ENCODE measurements at places on chromosomes 12 and 14.
A peak's percentile ranks its signal among the peaks of the same experiment; 100 is the strongest.

DNA sequence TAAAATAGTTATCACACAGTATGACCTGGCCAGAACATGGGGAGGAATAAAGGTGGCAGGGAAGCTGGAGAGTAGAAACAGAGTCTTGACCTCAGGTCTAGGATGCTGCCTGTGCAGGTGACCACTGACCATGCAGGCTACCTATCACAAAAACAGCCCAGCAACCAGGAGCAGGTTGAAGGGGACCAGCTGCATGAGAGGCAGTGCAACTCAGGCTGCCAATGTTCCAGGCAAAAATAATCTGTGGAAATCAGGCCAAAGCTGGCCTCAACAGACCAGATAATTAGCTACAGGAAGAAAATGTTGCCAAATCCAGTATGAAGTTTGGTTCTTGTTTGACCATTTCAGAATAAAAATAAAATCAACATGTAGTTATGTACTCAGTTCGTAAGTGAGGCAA lies 72.6 kb downstream of the PDE6H start:
- DNase-seq, result no peak

GRCh38 chr12:70049596-70050360 lies 193.5 kb upstream of the CNOT2 start:
- peak; percentile 67 for DNase-seq

DNA sequence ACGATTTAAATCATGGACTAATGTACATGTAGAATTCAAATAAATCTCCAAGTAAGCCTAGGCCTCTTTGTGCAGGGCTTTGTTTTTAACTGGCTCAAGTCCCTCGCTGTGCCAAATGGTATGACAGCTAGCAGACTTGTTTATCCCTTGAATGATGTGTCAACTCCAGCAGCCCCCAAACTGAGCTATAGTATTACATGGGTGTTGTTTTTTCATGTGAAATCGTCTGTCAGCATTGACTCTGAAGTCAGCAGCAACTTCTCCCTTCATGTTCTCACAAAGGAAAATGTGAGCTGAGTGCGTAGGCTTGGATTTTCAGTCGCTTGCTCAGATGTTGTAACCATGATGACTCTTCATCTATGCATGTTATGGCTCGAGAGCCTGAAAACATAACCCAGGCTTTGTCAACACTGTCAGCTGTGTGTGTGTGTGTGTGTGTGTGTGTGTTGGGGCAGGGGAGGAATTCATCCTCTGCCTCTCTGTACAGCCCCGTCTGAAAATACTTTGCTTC lies 73.3 kb downstream of the PTHLH start:
- DNase-seq, result no peak

- no peak for DNase-seq
Observed at GRCh38 chr14:78704965-78705364, 534.8 kb downstream of the NRXN3 start.

DNA sequence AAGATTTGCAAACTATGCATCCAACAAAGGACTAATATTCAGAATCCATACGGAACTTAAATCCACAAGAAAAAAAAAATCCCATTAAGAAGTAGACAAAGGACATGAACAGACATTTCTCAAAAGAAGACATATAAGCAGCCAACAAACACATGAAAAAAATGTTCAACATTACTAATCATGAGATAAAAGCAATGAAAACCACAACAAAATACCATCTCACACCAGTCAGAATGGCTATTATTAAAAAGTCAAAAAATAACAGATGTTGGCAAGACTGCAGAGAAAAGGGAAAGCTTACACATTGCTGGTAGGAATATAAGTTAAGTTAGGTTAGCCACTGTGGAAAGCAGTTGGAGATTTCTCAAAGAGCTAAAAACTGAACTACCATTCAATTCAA lies 16.2 kb downstream of the CDK17 start:
- no peak for DNase-seq

DNA sequence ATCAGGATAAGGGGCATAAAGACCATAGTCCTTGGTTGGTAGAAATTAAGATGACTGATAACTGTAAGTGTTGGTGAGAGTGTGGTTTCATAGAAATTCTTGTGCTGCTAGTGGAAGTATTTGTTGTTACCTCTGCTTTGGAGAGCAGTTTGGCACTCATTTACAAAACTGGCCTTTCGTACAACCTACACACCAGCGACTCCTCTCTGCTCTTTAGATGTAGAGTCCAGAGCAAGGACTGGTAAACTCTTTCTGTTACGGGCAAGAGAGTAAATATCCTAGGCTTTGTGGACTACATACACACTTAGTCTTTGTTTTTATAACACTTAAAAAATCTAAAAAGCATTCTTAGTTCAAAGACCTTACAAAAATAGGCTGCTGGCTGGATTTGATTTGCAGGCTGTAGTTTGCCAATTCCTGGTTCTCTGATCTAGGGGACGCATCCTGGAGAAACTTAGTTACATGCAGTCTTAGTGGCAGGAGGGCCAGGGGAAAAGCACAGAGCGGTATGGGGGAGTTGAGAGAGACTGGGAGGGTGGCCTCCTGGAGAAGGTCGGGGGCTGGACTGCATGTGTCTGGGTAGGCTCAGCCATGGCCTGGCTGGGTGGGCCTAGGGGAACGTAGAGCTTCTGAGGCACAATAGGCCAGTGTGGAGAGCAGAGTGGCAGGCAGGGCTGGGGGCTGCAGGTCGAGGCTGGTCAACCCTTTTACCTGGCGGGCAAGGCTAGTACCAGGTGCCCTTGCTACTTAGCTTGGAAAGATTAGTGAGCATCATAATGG lies 55.3 kb upstream of the AMN start:
- DNase-seq, result no peak

DNA sequence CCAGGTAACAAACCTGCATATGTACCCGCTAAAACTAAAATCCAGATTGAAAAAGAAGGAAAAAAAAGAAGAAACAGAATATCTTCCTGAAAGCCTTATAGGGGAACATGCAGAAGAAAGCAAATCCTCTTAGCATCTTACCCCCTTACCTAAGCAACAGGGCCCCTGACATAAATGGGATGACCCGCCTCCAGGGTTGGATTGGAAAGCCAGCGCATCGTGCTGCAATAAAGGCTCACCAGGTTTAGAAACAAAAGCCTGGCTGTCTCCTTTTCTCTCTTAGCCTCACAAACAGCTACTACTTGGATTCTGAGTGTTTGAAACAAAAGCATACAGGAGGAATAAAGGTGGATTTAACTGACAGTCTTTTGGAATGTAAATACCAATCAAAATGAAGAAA lies 13.8 kb upstream of the ADCK1 start:
- DNase-seq, result no peak

- no peak for DNase-seq
Observed at GRCh38 chr14:58491593-58491992, 64.1 kb downstream of the KIAA0586 start.

- DNase-seq, result no peak
Observed at GRCh38 chr12:7460375-7461259, 16.7 kb upstream of the CD163L1 start.

GRCh38 chr14:20681348-20682126 lies 2.8 kb upstream of the RNASE4 start:
- DNase-seq, result peak; percentile 85

DNA sequence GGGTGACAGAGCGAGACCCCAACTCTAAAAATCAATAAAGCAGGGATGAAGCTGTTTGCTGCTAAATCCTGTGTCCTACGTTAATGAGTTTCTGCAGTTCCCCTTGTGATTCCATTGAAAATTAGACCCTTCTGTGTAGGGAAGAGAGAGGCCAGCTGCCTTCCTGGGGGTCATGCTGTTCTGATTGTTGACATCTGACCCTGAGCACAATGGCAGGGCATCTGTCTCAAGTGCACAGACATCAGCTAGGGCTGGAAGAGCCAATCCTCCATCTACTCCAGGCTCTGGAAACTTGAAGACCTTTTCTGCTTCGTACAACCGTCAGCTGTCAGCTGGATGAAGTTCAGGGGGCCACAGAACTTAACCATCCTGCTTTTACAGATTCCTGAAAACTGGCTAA lies 10.1 kb downstream of the FBXL14 start:
- DNase-seq, result no peak

GRCh38 chr14:71290960-71291466 lies 383.8 kb downstream of the PCNX1 start:
- peak; percentile 67 for DNase-seq

DNA sequence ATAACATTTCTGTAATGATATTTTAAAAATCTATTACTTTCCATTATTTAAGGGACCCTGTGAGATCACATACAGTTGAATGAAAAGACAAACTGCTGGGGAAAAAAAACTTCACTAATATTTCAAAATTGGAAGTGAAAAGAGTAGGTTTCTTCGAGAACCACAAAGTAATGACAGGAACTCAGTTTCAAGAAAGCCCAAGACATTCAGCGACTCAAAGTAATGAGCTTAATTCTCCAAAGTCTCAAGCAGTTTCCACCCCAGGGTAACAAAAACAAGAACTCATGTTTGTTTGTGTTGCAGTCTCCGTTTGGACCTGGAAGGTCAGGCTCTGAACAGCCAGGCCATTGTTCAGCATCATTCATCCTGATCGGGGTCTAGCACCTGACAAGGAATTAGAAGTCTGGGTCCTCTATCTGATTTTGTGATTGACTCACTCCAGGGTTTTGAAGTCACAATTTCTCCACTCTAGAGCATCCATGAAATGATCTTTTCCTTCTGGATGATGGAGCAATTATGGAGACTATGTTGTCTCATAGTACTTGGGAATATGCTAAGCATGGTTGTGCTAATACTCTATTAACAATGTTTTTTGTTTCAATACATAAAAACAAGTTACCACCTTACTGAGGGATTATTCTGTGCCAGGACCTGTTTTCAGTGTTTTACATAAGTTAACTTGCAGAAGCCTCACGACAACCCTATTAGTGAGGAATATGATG lies 126.9 kb downstream of the SLC25A21 start:
- no peak for DNase-seq

- DNase-seq, result no peak
Observed at GRCh38 chr12:124747426-124748161, 116.1 kb downstream of the SCARB1 start.

GRCh38 chr14:50758305-50758704 lies 72.7 kb downstream of the NIN start:
- DNase-seq, result no peak

DNA sequence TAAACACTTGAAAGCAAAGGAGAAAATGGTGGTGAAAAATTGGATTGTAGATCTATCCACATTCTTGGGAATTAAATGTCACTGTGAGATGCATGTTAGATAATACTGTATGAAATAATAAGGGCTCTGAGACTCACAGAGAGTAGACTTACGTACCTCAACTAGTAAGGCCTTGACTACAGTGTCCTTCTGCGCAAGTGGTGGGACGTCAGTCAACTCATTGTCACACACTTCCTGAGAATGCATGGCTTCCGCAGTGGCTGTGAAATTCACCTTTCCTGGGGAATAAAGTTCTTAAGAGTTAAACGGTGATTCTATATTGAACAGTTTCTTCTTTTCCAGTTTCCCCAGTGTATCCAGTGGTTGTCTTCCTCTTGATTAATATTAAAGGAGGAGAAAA lies 32.6 kb upstream of the PZP start:
- no peak for DNase-seq

DNA sequence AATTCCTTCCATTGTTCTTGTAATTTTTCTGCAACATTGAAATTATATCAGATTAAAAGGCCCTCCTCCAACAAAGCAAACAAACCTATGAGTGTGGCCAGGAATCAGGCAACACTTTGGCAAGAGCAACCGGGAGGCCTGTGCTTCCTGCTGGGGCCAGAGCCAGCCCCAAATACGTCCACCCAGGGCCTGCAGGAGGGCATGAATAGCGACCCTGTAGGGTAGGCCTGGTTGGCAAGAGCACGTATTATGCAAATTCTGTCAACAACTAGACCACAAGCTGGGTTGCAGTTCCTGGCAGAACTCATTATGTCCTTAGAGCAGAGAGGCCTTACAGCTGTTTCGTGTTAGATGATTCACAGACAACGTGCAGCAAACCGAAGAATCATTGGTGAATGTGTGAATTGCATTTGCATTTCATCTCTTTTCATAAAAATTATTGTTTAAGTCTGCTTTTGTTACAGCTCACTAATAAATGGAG lies 26.9 kb upstream of the LGALS3 start:
- peak; percentile 96 for DNase-seq

GRCh38 chr12:6941267-6941666 lies 2.3 kb upstream of the RNU7-1 start:
- DNase-seq, result no peak

GRCh38 chr12:81439344-81439743 lies 319.8 kb downstream of the PPFIA2 start:
- DNase-seq, result no peak

DNA sequence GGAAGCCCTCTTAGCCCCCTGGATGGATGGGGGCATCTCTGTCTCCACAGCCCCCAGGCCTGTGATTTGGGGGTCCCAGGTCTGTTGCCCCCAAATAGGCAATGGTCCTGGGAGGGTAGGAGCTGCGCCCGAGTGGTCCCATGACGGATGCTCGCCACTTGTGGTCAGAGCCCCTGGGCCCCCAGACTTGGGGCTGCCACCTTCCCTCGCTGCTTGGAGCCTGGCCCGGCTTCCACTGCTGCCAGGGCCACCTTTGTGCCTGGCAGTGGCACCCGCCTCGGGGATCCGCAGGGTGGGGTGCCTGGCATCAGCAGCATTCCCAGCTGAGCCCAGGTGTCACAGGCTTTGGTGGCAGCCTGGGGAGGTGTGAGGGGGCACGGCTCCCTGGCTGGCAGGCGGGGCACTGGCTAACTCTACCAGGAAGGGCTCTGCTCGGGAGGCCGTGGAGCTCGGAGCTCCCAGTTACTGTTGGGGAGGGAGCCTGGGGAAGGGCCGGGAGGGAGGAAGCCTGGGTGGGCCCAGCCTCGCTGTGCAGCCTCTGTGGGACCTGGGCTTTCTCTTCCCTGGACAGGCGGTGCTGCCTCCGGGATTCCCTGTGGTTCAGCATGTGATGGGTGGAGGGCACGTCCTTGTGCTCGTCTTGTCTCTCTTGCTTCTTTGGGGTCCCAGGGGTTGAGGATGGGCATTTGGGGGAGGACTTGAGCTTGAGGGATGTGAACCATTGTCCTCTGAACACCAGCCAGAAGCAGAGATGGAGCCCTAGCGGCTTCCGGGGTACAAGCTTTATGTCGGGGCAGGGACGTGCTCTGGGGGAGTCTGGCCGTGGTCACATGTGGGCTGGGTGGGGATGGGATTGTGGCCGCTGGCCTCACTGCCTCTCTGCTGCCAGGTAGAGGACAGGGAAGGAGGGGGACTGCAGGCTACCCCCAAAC lies 5.4 kb downstream of the KIF26A start:
- no peak for DNase-seq

GRCh38 chr12:70194076-70194475 lies 49.2 kb upstream of the CNOT2 start:
- DNase-seq, result no peak

DNA sequence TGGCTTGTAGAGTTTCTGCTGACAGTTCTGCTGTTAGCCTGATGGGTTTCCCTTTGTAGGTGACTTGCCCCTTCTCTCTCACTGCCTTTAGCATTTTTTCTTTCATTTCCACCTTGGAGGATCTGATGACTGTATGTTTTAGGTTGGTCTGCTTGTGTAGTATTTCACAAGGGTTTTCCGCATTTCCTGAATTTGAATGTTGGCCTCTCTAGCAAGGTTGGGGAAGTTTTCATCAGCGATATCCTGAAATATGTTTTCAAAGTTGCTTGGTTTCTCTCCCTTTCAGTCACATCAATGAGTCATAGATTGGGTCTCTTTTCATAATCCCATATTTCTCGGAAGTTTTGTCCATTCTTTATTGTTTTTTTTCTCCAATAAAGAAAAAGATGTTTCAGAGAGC lies 11.4 kb downstream of the NOPCHAP1 start:
- no peak for DNase-seq

All from GM12864 (cell line).